ENCODE measurements at places on chromosomes 4 and X.

- DNase-seq = no peak
Observed at GRCh38 chrX:105464618-105465017, 244.1 kb upstream of the TEX13A start.

- no peak for DNase-seq
Observed at GRCh38 chrX:121322159-121322558, 274.7 kb downstream of the GLUD2 start.

- no peak for DNase-seq
Observed at GRCh38 chrX:69919749-69920148, 130.0 kb downstream of the AWAT2 start.

GRCh38 chrX:154051201-154051810, 31.6 kb upstream of the IRAK1 start:
- DNase-seq = peak; percentile 27

DNA sequence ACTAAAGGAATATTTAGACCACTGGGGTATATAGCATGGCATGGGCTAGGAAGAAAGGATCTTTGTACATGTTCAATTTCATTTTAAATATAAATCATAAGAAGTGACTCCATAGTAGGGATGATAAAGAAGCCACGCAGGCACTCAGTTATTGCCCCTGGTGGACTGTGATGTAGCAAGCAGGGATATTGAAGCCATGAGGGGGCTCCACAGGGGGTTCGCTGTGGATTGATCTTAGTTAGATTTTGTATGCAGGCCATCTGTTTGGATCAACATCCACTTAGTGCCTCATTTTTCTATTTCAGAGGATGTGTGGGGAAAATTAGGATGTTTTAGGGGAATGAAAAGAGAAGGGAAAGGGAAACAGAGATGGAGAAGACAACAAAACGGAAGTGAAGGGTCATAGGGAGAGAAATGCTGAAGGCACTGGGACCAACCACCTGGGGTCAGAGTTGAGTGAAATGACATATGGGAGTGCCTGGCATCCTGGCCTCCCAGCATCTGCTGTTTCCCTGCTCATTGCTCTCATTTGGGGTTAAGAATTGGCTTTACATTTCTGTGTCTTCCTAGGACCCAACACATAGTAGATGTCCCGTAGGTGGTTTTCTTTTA, 11.2 kb upstream of the FREM3 start:
- no peak for DNase-seq

DNA sequence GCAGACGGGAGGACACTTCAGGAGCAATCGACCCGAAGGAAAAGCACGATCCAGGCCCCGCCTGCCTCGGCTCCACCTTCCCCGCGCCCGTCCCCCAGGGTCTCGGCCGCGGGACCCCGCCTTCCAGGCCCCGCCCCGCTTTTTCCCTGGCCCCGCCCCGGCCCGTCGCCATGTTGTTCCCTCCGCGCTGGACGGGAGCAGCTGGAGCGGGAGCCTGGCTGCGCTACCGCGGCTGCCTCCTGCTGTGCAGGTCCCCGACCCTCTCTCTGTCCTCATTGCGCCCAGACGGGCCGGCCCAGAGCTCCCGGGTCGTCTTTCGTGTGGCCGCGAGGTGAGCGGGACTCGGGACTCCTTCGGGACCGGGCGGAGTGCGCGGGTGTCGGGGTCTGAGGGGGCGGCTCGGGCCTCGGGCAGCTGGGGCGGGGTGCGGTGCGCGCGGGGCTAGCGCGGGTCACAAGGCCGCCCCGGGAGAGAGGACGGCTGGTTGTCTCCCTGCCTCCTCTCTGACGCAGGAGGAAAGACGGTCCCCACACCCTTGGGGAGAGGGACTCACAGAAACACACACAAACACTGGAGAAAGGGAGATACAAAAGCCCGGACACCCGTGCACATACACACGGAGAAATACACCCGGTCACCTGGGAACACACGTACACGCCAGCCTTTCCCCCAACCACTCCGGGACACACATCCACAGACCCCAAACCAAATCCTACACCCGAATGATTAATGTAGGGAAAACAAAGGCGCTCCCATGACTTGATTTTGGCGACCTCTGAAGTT, at the start of gene RAB9A:
Gene RAB9A (plus strand): TSS at position 171 of the 783 bp plus-strand sequence. CDS start 19,619 bp downstream, outside the sequence.
- peak; percentile 10 for DNase-seq

DNA sequence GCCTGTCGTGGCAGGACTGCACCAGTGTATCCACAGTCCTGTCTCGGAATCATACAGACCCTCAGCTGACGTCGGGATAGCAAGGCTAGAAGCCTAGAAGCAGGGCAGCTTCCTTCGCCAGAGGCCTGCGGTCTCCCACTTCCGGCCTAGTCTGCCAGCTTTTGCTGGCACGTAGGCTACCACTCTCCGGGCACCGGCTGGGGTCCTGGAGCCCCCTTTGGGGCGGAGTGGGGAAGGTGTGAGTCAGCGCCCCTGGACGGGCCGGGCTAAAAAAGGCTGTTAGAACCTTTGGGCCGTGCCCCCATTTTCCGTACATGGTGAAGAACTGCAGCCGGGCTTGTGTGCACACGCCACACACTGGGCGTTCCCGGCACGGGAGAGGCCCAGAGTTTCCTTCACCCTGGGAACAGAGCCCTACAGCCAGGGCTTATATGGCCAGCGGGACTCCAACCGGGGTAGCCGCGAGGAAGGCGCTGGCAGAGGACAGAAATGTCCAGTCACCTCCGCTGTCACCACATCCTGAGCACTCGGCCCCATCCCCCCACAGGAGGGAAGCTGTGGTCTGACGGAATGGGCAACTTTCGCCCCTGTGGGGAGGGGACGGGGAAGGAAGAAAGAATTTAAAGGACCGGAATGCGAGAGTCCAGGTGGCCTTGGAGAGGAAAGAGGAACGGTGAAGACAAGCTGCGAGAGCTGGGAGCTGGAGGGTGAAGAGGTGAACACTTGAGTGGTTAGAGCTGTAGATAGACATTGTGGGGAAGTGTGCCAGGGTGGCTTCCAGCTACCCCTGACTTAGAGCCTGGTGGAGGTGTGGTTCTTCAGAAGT, 4.6 kb downstream of the MAGIX start:
- no peak for DNase-seq

GRCh38 chr4:8198906-8199593, at the start of gene SH3TC1:
Gene SH3TC1 (plus strand): TSS chr4:8199290. CDS start chr4:8205195, 5,905 bp downstream.
- peak; percentile 62 for DNase-seq

GRCh38 chr4:54225598-54226403, 3.3 kb upstream of the PDGFRA start:
- DNase-seq = no peak

DNA sequence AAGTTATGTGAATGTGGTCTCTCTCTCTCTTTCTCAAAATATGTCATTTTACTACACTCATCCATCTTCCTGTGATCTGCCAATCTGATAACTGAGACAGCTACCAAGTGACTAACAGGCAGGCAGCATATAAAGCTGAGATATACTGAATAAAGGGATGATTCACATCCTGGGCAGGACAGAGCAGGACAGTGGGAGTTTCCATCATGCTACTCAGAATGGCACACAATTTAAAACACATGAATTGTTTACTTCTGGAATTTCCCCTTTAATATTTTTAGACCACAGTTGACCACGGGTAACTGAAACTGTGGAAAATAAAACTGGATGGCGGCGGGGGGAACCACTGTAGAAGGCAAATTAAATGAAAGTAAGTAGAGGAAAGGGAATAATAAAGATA, 58.6 kb upstream of the DCTD start:
- peak; percentile 29 for DNase-seq

DNA sequence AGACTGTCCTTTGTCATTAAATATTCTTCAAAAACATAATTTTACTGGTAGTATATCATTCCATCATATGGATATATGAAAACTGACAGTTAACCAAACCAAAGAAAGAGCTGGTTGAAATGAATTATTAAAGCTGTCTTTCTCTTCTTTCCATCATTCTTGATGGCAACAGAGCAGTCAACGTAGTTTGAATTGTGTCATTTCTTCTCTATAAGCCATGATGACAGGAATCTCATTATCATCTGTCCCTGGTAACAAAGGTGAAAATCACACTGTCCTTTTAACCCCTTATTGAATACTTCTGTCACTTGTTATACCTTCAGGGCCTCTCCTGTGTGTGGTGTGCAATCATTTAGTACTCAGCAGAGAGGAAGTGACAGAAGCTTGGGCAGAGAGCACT, 197.0 kb upstream of the SLITRK2 start:
- DNase-seq = no peak

- no peak for DNase-seq
Observed at GRCh38 chrX:118497180-118497818, 1.7 kb downstream of the DOCK11 start.

DNA sequence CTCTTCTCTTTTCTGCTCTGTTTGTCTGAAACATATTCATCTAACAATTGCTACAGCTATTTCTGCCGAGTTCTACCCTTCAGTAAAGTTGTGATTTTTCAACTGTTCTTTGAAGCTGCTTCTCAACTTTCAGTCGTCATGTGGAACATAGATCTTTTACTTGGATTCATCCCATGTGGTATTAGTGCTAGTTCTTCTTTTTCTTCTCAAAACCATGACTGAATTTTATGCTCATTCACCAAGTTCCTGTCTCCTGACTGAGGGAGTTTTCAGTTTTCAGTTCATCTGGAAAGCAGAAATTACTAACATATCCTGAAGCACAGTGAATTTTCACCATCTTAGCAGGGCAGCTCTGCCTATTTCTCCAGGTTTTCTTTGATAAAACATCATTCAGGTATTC, 12.1 kb downstream of the ACSL4 start:
- DNase-seq = no peak

DNA sequence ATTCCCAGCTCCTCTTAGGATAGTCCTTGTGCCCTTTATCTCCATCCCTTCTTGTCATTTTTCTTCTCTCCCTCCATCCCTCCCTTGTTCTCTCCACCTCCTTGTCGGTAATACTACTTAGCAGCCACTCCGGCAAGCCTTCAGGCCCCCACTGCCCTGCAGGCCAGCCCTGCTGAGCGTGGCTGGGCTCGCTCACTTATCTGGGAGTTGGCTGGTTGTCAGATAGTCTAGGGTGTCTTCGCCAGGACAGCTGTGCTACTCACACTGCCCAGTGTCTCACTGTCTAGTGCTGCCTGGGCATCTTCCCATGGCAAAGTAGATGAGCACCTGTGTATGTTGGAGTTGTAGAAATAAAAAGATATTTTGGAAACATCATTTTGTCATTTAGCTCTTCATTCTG, 75.0 kb downstream of the STK32B start:
- DNase-seq = no peak

DNA sequence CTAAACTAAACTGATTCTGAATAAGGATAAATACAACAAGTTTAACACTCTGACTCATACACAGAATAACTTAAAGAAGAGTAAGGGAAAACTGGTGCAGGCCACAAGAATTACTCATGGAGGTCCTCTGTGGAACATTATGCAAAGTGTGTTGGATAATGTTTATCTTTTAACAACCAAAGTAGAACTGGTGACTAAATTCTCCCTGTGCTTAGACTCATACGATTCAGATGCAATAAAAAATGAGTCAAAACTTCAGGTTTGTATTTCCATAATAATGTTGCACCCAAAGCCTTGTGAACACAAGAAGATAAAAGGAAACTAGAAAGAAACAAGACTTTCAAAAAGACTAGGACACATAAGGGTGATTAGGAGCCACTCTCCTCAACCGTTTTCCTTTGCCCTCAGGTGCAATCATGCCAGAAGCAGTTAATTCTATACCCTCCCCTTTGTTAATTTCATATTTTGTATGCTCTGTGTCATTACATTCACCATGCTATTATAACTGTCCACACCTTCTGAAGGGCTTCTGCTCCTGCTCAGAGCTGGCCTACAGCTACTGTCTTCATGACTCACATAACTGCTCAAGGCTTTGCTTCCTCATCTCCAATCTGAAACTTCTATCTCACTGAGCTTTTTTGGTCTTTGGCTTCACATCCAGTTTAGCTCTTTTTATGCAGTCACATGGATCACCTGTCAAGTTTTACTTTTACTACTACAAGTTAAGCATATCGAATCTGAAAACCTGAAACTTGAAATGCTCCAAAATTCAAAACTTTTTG, 60.2 kb downstream of the KCNIP4 start:
- peak; percentile 55 for DNase-seq

DNA sequence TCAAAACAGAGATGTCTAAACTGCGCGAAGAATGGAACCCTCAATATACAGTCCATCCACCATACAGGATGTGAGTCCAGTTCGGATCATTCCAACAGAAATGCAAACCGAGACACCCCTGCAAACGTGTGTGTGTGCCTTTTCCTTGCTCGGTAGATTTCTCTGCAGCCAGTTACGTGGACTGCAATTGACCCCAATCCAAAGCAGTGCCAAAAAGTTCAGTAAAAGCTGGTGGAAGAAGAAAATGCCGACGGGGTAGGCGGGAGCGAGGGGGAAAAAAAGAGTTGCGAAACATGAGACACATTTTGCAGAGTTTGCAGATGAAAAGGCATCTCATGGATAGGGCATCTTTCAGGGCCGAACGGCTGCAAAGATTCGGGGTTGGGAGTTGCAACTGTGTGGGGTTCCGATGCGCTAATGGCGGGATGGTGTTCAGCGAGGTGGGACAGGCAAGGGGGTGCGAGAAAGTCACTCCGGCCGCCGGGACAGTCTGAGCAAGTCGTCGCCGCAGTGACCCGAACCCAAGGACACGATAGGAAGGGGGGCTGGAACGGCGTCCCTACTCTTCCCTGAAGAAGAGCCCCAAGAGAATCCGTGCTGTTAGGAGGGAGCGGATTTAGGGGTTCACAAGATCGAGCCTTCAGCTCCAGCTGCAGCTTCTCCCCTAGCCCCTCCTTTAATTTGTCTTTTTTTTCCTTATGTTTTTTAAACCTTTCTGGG, 3.8 kb downstream of the PHOX2B start:
- DNase-seq = no peak

- DNase-seq = no peak
Observed at GRCh38 chrX:67564475-67564874, 20.7 kb downstream of the AR start.

DNA sequence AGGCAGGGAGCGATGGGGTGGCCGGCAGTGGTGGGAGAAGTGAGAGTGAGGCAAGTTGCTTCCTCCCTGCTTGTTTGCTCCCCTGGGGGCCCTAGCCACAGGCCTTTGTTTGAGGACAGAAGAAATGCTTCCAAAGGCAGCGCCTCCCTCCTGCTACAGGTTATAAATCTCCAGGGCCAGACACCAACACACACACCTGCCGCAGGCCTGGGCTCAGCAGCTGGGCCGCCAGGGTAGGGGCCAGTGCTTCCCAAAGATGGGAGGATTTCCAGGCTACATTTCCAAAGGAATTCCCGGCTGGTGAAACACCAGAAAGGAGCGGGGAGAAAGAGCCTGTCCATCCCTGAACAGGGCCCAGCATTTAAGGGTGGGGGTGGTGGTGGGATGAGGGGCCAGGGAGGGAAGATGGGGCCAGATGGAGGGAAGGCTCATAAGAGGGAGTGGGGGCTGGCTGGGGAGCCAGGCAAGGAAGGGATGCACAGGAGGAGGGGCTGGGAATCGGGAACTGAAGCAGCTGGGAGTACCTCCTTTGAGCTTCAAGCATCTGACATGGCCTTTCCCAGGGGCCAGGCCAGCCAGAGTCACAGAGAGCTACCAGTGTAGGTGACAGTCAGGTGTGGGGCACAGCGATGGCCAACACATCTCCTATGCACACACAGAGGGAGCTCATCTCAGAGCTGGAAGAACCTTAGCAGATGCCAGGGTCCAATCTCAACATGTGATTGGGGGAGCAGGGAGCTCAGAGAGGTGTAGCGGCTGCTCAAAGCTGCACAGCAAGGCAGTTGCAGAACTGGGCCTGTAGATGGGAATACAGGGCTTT, 143.9 kb downstream of the PJA1 start:
- DNase-seq = no peak

GRCh38 chrX:39808471-39808917, 289.3 kb downstream of the BCOR start:
- DNase-seq = no peak

- no peak for DNase-seq
Observed at GRCh38 chrX:154719132-154719675, 31.7 kb downstream of the GAB3 start.

GRCh38 chrX:153477901-153478300, 7.5 kb upstream of the HAUS7 start:
- DNase-seq = no peak

Data from AG04450 (cell line).